Activated T-helper 2 cell treated with anti-CD3 and anti-CD28 coated beads, Interferon-gamma antibody, Interleukin-2, Interleukin-4, amounts not matched to agents 10 μg/mL and 5 μg/mL and 100 μg/mL, durations not matched to agents 14 hours and 24 hours and 36 hours (primary cell): ENCODE measurements at places on chromosomes 12 and 14. TPM values are rescaled to one million over a fixed set of nuclear protein-coding genes. Genes with fewer than 3 reads are reported as not detected.

GRCh38 chr12:82099216-82099615 lies 259.0 kb downstream of the CCDC59 start:
- H3K4me1 ChIP-seq = no peaks in the 10 kb centered on the region
- no peaks in the 10 kb centered on the region for H3K27me3 ChIP-seq
- DNase-seq = no peak
- H3K4me3 ChIP-seq = no peak overlapping the region
- no peak overlapping the region for H3K27ac ChIP-seq

GRCh38 chr12:72089678-72090077 lies 151.0 kb downstream of the TPH2 start:
- H3K27ac ChIP-seq = no peak overlapping the region
- DNase-seq = no peak
- H3K27me3 ChIP-seq = no peaks in the 10 kb centered on the region
- no peak overlapping the region for H3K4me3 ChIP-seq
- H3K4me1 ChIP-seq = no peaks in the 10 kb centered on the region

SLCO1B3 gene
- total RNA-seq = not detected in 2 replicates

GRCh38 chr12:120944645-120945217 lies 33.6 kb upstream of the HNF1A start:
- peak overlapping the region; percentile 20 for H3K27ac ChIP-seq
- DNase-seq = peak; percentile 46
- no peaks in the 10 kb centered on the region for H3K36me3 ChIP-seq
- peaks cover 8% of the 10 kb centered on the region for H3K4me1 ChIP-seq

GRCh38 chr14:56115976-56116893 lies 2.0 kb upstream of the PELI2 start:
- H3K4me1 ChIP-seq = peaks cover 22% of the 10 kb centered on the region
- H3K27ac ChIP-seq = peak overlapping the region; percentile 29
- no peaks in the 10 kb centered on the region for H3K36me3 ChIP-seq
- peak overlapping the region; percentile 41 for H3K4me3 ChIP-seq

DNA sequence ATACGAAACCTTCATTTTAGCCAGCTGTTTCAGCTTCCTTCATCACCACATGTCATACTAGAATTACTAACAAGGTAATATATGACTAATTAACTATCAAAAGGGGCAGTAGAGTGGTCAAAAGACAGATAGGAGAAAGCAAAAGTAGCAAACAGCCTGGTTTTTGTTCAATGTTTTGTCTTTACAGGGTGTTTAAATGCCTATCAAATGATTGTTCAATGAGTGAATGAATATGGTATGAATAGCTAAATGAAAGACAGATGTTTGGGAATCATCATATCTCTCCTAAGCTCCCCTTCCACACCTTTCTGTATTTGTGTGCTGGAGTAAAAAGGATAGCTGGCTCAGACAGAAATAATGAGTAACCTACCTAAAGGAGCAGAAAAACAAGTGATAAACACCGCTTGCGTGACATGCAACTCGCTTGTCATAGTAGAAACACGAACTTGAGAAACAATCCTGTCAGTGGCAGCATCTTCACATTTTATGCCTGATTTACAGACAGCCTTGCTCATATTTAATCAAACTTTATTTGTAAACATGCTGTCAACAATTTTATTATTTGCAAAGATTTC lies 34.2 kb downstream of the ABCC9 start:
- no peak overlapping the region for H3K27ac ChIP-seq
- no peaks in the 10 kb centered on the region for H3K27me3 ChIP-seq
- no peak overlapping the region for H3K4me3 ChIP-seq
- no peaks in the 10 kb centered on the region for H3K36me3 ChIP-seq
- H3K4me1 ChIP-seq = no peaks in the 10 kb centered on the region

- peaks cover 81% of the 10 kb centered on the region for H3K27me3 ChIP-seq
- no peak for DNase-seq
- peaks cover 22% of the 10 kb centered on the region for H3K4me1 ChIP-seq
- no peak overlapping the region for H3K27ac ChIP-seq
Measured at GRCh38 chr12:48985475-48985897, 7.4 kb downstream of the WNT1 start.

GRCh38 chr14:90368946-90369721 lies 27.7 kb upstream of the CALM1 start:
- H3K4me1 ChIP-seq = no peaks in the 10 kb centered on the region
- no peak overlapping the region for H3K4me3 ChIP-seq
- no peak overlapping the region for H3K27ac ChIP-seq
- H3K27me3 ChIP-seq = peaks cover 14% of the 10 kb centered on the region
- H3K36me3 ChIP-seq = no peaks in the 10 kb centered on the region

- H3K27me3 ChIP-seq = peaks cover 47% of the 10 kb centered on the region
- H3K4me3 ChIP-seq = no peak overlapping the region
- peaks cover 1% of the 10 kb centered on the region for H3K4me1 ChIP-seq
- no peaks in the 10 kb centered on the region for H3K36me3 ChIP-seq
- no peak for DNase-seq
Measured at GRCh38 chr12:94633401-94633800, 17.0 kb downstream of the TMCC3 start.

DNA sequence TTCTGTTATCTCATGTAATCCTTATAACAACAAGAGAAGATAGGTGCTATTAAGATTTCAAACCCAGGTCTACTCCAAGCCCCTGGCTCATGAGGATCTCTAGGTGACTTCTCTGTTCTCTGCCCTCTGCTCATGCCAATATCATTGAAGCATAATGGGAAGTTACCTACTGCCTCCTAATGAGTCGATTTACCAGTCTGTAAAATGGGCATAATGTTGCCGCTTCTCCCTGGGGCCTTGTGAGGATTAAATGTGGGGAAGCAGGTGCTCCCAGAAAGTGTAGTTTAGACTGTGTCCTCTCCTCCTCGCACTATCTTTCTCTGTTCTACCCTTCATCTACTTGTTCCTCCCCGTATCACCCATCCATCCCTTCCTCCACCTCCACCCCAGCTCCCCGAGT lies 169.2 kb upstream of the LHX5 start:
- no peak for DNase-seq
- H3K4me3 ChIP-seq = no peak overlapping the region
- H3K27ac ChIP-seq = no peak overlapping the region
- no peaks in the 10 kb centered on the region for H3K36me3 ChIP-seq

DNA sequence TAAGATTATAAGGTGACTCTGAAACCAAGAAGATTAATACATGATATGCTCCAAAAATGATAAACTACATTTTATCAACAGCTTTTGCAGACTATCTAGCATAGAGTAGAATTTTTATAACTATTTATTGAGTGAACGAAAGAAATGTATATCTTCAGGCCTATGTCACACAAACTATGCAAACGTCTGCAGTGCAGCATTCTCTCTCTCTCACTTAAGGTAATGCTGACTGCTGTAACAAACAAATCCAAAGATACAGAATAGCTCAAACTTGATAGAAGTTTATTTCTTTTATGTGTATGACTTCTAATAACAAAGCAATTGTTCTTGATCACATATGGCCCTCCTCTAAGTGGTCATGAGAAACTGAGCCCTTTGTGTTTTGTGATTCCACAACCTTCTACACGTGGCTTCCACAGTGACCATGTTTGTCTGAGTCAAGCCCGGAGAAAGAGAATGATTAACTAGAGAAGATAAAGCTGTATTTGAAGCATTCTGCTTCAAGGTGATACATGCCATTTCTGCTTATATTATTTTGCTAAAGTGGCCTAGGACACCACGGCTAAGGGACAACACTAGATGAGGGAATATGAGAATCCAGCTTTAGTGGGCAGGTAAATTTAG lies 1352.7 kb upstream of the TMEM132C start:
- H3K4me1 ChIP-seq = no peaks in the 10 kb centered on the region

DNA sequence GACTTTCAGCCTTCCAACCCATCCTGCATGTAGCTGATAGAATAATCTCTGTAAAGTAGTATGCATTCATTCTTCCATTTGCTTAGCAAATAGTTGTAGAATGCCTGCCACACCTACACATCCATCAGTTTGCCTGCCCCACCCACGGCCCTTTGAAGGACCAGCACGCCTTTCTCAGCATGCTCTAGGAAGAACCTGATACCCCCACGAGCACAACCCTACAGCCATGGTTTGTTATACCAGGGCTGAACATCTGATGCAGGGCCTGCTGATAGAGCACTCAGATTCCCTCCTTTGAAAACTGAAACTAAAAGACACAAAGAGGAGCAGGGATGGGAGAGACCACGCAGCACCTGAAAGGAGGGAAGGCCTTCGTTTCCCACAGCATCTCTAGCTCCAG lies 205.1 kb downstream of the ANO2 start:
- DNase-seq = no peak
- no peak overlapping the region for H3K4me3 ChIP-seq
- H3K27me3 ChIP-seq = no peaks in the 10 kb centered on the region

- peak; percentile 71 for DNase-seq
- peaks cover 65% of the 10 kb centered on the region for H3K36me3 ChIP-seq
- H3K4me3 ChIP-seq = peak overlapping the region; percentile 100
Measured at GRCh38 chr12:53452159-53453077, 516 bp downstream of the PCBP2 start.

FOXN4 gene
- not detected in 2 replicates for total RNA-seq

OTOGL gene
- total RNA-seq = 0.16 TPM in 1 of 2 replicates, not detected in the other

- no peak for DNase-seq
- no peak overlapping the region for H3K4me3 ChIP-seq
- no peaks in the 10 kb centered on the region for H3K36me3 ChIP-seq
- H3K4me1 ChIP-seq = peaks cover 8% of the 10 kb centered on the region
- peaks cover 41% of the 10 kb centered on the region for H3K27me3 ChIP-seq
Measured at GRCh38 chr12:32398181-32398580, 1.2 kb upstream of the FGD4 start.

- H3K27me3 ChIP-seq = peaks cover 21% of the 10 kb centered on the region
- no peaks in the 10 kb centered on the region for H3K36me3 ChIP-seq
- no peak overlapping the region for H3K27ac ChIP-seq
Measured at GRCh38 chr14:21182166-21182565, 26.3 kb upstream of the OR5AU1 start.

- peak overlapping the region; percentile 63 for H3K4me3 ChIP-seq
- H3K36me3 ChIP-seq = no peaks in the 10 kb centered on the region
- no peak for DNase-seq
- peaks cover 9% of the 10 kb centered on the region for H3K4me1 ChIP-seq
- peaks cover 35% of the 10 kb centered on the region for H3K27me3 ChIP-seq
- no peak overlapping the region for H3K27ac ChIP-seq
Measured at GRCh38 chr14:50943261-50943942, 881 bp downstream of the PYGL start.

- H3K27ac ChIP-seq = no peak overlapping the region
- H3K4me1 ChIP-seq = no peaks in the 10 kb centered on the region
- H3K27me3 ChIP-seq = no peaks in the 10 kb centered on the region
- DNase-seq = no peak
- no peak overlapping the region for H3K4me3 ChIP-seq
- H3K36me3 ChIP-seq = no peaks in the 10 kb centered on the region
Measured at GRCh38 chr12:17370621-17371020, 719.4 kb downstream of the RERGL start.

TEDC1 gene
- 38.2 and 42.6 TPM in 2 replicates for total RNA-seq

DNA sequence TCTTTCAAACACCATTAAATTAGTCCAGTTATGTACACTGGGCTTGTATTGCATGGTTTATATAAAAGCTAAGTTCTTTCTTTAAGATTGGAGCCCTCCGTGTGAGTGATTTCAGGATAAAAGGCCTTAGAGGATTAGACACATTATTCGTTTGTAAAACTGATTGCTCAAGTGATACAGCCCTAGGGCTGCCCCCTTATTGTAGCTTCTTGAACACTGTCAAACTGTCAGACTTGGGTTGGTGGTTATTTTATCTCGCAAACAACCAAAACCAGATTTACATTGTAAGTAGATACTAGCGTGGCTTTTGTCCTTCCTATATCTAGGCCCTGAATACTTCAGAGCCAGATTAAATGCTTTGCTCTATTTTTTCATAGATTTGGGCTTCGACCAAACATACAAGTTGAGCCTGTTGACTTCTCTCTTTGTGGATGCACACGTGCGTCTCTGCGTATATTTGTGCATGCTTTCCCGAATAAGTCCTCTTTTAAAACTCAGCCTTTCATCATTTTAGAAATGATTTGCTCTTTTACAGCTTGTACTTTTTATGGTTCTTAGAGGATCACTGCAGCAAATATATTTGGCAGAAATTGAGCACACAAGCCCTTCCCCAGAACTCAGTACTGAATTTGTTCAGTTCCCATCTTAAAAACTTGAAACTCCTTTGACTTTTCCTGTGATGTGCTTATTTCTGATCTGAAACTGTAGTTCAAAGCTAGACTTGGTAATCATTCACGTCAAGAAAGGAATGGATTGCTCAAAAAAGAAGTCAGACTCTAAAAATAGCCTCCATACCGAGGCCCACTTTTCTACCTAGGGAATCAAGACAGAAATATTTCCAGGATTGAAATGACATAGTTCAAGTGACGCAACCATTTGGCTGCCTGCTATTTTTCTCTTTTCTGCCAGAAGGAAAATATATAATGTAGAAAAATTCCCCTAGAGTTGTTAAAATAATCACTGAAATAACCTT lies 129.5 kb downstream of the ETV6 start:
- no peak for DNase-seq
- peaks cover 38% of the 10 kb centered on the region for H3K36me3 ChIP-seq
- no peak overlapping the region for H3K4me3 ChIP-seq
- no peaks in the 10 kb centered on the region for H3K27me3 ChIP-seq
- H3K27ac ChIP-seq = peak overlapping the region; percentile 75

- peaks cover 5% of the 10 kb centered on the region for H3K27me3 ChIP-seq
- no peak overlapping the region for H3K27ac ChIP-seq
- no peaks in the 10 kb centered on the region for H3K4me1 ChIP-seq
- no peak for DNase-seq
- H3K4me3 ChIP-seq = no peak overlapping the region
Measured at GRCh38 chr14:32925439-32925838, 13.2 kb upstream of the NPAS3 start.

DNA sequence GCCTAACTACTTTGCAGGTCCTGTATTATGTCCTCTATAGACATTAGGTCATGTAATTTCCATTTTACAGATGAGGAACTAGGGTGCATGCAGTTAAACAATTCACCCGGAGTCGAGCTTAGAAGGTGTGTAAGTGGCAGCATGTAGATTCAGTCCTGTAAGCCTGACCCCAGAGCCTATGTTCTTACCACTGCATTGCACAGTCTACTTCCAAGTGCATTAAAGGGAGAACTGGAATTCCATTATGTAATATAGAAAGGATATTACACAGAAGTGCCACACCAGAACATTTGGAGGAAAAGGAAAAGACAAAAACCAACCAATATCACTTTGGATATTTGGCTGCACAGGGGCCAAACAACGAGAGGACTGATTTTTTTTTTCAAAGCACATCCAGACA lies 1.2 kb downstream of the GLT8D2 start:
- no peak overlapping the region for H3K4me3 ChIP-seq
- H3K27me3 ChIP-seq = peaks cover 54% of the 10 kb centered on the region
- no peak for DNase-seq
- no peaks in the 10 kb centered on the region for H3K36me3 ChIP-seq
